ENCODE measurements at places on chromosomes 3 and 15.

GRCh38 chr3:79172241-79172640 lies 595.6 kb downstream of the ROBO1 start:
- DNase-seq: no peak

- no peak for DNase-seq
Observed at GRCh38 chr3:43640681-43641080, 18.9 kb upstream of the ANO10 start.

- no peak for DNase-seq
Observed at GRCh38 chr3:108088697-108089096, 2.1 kb downstream of the CD47 start.

GRCh38 chr15:86553108-86553507 lies 473.4 kb downstream of the AGBL1 start:
- no peak for DNase-seq

DNA sequence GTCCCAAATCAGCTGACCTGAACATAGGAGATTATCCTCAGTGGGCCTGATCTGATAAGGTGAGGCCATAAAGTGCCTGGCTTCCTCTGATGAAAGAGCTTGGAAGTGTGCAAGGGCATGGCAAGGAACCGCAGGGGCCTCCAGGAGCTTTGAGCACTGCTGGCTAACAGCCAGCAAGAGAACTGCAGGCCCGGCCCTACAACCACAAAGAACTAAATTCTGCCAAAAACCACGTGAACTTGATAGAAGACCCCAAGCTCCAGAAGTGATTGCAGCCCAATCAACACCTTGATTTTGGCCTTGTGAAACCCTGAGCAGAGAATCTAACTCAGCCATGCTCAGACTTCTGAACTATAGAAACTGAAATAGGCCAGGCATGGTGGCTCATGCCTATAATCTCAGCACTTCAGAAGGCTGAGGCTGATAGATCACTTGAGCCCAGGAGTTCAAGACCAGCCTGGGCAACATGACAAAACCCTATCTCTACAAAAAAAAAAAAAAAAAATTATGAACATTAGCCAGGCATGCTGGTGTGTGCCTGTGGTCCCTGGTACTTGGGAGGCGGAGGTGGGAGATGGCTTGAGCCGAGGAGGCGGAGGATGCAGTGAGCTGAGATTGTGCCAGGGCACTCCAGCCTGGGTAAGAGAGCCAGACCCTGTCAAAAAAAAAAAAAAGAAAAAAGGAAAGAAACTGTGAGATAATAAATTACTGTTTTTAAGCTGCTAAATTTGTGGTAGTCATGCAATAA lies 7.7 kb upstream of the DIS3L start:
- no peak for DNase-seq

- no peak for DNase-seq
Observed at GRCh38 chr15:82129149-82129692, 83.4 kb upstream of the MEX3B start.

GRCh38 chr15:94231723-94232468 lies 535 bp downstream of the MCTP2 start:
- DNase-seq: no peak
